ENCODE measurements at places on chromosomes 4 and X. TPM values are rescaled to one million over a fixed set of nuclear protein-coding genes. Genes with fewer than 3 reads are reported as not detected.

GRCh38 chr4:138226351-138226750 lies 15.8 kb downstream of the SLC7A11 start:
- no peak for DNase-seq

GRCh38 chr4:67104145-67104544 lies 441.2 kb downstream of the CENPC start:
- no peak for DNase-seq

GRCh38 chrX:73366696-73367095 lies 80.2 kb upstream of the CDX4 start:
- no peak for DNase-seq

DNA sequence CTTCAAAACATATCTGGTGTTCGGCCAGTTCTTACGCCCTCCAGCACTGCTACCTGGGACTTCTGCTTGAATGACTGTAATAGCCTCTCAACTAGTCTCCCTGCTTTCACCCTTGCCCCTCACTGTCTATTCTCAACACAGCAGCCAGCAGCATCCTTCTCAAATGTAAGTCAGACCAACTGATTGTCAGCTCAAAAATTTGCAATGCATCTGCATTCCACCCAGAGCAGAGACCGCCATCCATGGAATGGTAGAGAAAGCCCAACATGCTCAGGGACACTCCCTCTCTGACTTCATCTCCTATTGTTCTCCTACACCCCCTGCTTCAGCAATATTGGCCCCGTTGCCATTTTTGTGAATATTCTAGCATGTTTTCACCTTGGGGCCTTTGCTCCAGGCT lies 5.9 kb downstream of the TLR7 start:
- DNase-seq: no peak

DNA sequence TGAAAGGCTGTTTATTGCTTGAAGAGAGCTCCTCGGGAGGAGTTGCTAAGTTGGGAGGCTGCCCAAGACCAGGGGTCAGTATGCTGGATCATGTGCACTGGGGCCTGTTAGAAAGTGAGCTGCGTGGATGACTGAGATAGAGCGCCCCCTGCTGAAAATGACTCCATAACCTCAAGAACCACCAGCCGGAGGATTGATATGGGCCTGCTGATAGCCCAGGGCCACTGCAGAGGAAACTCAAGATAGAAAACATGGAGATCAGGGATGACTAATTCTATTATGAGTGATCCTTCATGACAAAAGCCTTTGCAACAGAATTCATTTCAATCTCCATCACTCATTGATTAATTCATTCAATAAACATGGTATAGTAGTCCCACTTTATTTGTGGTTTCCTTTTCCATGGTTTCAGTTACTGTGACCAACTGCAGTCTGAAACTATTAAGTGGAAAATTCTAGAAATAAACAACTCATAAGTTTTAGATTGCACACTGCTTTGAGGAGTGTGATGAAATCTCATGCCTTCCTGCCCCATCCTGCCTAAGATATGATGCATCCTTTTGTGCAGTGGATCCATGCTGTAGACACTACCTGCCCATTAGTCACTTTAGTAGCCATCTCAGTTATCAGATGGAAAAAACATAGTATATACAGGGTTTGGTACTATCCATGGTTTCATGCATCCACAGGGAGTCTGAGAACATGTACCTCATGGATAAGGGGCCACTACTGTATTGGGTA lies 126.7 kb upstream of the MBNL3 start:
- no peak for DNase-seq

SMPX gene
- total RNA-seq: not detected

All from epithelial cell of proximal tubule (primary cell).